ENCODE measurements at places on chromosomes 2 and 18.
A peak's percentile ranks its signal among the peaks of the same experiment; 100 is the strongest.

DNA sequence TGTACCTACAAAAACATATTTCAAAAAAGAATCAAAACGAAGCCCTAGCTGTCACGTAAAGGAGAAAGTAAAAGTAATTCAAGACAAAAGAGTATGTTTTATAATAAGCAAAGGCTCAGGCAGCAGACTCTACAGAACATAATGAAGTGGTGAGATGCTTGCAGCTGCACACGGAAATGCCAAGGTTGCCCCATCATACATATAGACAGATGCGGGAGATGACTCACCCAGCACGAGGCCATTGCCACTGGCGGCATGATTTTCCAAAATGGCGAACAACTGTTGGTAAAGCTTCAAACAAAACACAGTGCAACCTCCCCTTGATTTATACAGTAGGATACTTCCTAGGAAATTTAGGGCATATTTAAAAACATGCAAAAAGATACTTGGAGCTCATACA lies 26.0 kb upstream of the C1QL2 start:
- no peak for DNase-seq

DNA sequence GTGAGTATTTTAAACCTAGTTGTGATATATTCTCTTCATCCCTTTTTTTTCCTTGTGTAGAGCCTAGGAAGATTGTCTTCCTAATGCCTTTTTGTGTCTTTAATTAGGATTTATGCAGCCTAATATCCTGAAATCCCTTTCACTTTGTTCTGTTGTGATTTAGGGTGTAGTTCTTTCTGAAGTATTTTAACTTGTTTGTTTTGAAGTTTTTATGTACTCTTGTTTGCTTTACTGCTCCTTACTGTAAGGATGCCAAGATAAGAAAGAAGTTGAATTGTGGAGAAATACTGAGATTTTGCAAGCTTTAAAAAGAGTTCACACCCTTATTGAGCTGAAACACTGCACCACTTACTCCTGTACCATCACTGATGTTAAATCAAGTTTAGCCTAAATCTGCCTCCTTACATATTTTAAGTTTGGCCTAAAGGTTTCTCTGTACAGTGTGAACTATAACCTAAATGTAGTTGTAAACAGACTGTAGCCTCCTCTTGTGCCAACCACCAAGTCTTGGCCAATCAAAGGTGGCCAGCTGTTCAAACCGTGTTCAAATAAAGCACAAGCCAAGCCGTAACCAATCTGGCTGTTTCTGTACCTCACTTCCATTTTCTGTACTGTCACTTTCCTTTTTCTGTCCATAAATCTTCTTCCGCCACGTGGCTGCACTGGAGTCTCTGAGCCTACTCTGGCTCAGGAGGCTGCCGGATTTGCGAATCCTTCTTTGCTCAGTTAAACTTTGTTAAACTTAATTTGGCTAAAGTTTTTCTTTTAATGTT lies 17.7 kb upstream of the ACOXL start:
- DNase-seq, result no peak

- no peak for DNase-seq
Observed at GRCh38 chr2:20210462-20210861, 14.5 kb downstream of the SDC1 start.

- DNase-seq, result no peak
Observed at GRCh38 chr2:226885769-226886435, 50.0 kb downstream of the RHBDD1 start.

- DNase-seq, result no peak
Observed at GRCh38 chr18:58359620-58360019, 269.3 kb downstream of the ALPK2 start.

GRCh38 chr2:236626391-236627150 lies 56.9 kb downstream of the ACKR3 start:
- DNase-seq, result peak; percentile 25

- DNase-seq, result no peak
Observed at GRCh38 chr2:144477957-144478311, 42.0 kb downstream of the ZEB2 start.

DNA sequence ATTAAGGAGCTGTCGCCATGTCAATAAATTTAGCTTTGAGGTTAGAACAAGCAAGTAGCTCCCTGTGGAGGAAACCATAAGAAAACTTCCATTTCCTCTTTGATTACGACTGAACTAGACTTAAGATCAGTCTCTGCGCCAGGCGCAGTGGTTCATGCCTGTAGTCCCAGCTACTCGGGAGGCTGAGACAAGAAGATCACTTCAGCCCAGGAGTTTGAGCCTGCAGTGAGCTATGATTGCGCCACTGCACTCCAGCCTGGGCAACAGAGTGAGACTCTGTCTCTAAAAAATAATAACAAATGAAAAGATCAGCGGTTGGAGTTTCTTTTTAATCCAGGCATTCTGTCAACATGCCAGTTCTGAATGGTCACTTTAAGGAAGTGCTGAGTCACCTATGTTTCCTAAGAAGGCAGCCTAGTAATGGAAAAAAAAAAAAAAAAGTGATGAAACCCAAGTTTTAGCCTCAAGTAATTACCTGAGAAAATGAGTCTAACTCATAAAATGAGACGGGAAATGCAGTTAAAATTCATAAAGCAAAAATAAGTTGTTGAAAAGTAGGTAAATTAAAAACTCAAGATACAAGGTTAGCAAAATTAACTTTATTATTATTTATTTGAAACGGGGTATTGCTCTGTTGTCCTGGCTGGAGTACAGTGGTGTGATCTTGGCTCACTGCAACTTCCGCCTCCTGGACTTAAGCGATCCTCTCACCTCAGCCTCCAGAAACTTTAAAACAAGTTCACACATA lies 10.2 kb downstream of the C18orf32 start:
- DNase-seq, result peak; percentile 51

GRCh38 chr2:190646780-190647522 lies 1.9 kb upstream of the NAB1 start:
- no peak for DNase-seq

GRCh38 chr2:205726506-205726905 lies 44.2 kb downstream of the NRP2 start:
- DNase-seq, result no peak

GRCh38 chr2:201929281-201930026 lies 104.2 kb upstream of the FZD7 start:
- no peak for DNase-seq

DNA sequence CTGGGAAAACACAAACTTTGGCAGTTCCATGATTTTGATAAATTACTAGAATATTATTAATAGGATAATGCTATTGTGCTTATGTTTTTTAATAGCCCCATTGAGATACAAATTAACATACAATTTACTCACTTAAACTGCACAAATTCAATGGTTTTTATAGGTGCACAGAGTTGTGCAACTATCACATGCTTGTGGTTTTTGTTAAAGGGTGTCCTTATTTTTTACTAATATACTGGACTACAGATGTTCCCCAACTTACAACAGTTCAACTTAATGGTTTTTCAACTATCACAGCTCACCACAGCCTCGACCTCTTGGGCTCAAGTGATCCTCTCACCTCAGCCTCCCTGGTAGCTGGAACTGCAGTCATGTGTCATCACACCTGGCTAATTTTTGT lies 76.6 kb downstream of the OSBPL1A start:
- no peak for DNase-seq

GRCh38 chr2:216222650-216223352 lies 113.7 kb downstream of the XRCC5 start:
- DNase-seq, result no peak

- no peak for DNase-seq
Observed at GRCh38 chr2:181483211-181483610, 26.0 kb downstream of the ITGA4 start.

DNA sequence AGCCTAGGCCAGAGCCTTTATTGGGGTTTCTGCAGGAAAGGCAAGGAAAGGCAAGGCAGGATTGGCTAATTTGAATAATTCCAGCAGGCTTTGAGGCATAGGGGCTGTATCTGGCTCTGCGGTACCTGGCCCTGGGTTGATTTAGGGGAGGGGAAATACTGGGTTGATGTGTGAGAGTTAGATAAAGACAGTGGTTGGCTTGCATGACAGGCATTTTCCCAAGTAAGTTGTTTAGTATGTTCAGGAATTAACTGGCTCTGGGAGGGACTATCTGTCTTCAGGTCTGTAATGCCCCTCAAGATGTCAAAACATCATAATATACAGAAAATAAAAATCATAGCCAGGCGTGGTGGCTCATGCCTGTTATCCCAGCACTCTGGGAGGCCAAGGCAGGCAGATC lies 98.7 kb downstream of the UBR3 start:
- no peak for DNase-seq

DNA sequence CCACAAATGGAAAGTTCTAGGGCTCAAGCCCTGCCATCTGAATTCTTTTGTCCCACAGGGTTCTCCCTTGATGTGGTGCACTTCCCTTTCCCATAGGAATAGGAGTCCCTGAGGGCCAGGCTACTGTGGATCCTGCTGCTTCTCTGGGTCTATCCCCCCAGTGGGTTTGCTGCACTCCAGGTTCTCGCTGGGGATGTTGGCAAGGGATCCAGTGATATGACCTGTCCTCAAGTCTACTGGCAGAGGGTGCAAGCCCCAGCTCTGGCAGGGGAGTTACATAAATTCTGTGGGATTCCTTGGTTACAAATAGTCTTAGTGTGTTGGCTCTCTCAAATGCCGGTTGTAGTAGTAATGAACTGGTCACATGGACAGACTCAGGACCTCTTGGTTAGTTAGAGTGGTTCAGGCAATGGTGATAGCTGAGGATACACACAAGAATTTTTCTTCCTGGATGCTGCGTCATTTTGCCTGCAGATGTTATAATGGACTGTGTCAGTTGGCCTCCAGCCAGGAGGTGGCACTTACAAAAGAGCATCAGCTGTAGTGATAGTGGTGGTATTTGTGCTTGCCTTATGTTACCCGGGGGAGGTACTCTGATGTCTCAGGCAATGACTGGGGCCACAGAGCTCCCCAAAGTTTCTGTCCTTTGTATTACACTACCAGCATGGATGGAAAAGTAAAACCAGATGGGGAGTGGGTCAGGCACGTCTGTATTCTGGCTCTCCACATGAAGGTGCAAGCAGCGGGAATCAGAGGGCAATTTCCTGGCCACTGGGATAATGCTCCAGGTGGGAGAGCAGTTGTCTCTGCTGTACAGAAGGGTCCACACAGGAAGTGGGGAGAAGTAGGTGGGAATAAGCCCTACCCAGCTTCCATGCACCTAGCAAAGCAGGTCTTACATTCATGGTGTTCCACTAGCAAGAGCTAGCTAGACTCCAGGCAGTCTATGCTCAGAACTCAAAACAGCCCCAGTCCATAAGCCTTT lies 267.9 kb downstream of the SOX11 start:
- no peak for DNase-seq

DNA sequence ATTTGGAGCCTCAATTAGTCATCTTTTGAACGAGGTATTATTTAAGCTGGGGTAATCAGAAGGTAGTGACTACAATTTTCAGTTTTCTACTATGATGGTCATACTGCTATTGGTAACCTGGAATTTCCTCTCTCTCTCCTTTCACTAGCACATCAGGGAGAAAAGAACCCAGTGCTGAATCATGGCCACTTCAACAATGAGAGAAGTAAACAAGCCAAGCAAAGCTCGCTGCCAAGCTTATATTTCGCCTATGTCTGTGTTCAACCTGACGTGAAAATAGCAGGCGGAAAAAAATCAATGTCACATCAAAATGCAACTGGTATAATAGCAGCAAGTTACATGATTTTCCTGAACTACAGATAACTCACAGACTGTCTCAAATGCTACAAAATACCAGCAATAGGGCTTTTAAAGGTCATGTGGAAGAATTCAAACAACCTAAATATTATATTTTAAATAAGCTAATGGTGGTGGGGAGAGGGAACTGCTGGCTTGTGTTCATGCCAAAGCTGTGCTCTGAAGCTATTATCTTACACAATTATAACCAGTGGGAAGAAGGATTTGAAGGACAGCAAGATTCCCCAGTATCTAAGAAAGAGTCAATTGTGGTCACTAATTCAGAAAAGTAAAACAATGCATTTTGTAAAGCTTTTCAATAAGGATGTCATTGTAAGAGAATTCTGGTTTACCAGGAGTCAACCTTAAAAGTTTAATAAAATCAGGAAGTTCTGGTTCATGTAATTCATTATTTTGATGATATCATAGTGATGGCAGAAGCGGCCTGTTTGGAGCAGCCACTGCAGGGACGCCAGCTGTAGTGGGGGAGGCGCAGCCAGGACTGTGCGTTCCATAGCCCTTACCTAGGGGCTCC lies 38.0 kb downstream of the RNF152 start:
- DNase-seq, result no peak

- no peak for DNase-seq
Observed at GRCh38 chr2:196163285-196163684, 8.1 kb downstream of the STK17B start.

- DNase-seq, result no peak
Observed at GRCh38 chr2:208006337-208006736, 19.0 kb downstream of the PLEKHM3 start.

GRCh38 chr2:167294776-167295140 lies 406.5 kb downstream of the XIRP2 start:
- DNase-seq, result no peak

- no peak for DNase-seq
Observed at GRCh38 chr2:239222706-239223309, 178.0 kb downstream of the HDAC4 start.

DNA sequence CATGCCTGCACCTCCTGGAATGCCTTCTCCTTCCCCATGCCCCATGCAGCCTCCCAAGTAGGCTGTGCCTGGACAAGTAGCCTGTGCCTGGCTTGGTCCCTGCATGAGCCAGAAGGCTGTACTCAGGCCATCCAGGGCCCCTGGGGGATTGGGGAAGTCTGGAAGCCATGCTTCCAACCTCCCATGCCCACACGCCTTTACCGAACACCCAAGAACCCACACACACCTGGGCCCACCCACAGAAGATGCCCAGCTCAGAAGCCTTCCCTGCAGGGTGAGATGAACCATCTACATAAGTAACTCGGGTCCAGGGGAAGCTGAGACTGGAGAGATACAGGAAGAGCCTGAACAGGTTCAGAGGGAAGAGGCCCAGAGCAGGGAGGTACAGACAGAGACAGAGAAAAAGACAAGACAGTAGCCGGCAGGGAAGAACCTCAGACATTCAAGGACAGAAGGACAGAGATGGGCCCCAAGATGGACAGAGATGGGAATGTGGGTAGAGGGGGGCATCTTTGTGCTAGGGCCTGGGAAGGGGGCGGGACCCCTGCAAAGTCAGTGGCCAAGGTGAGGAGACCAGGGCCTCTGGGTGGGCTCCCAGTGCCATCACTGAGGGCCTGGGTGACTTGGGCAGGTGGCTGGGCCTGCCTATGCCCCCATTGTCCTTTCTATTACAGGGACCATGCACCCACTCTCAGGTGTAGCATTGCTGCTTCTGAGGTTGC lies 4.3 kb downstream of the BIN1 start:
- no peak for DNase-seq

DNA sequence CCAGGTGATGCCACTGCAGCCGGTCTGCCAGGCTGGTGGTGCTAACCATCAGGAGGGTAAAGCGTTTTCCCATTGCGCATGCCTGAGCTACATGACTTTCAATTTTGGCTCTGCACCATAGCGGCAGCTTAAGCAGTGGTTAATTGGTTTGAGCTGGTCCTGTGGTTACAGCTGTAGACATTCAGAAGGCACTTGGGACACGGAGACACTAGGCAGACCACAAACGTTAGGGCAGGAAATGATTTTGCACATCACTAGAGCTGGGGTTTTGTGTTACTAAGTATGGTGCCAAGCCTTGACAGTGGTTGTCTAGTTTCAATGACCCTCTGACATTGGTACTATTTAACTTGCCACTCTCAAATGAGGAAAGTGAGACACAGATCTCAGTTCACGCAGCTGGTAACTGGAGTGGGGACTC lies 28.9 kb upstream of the CNOT11 start:
- DNase-seq, result no peak

Data from Ammon's horn (tissue), 1 donor.